NCI-H187 treated with DMSO at 0.1 percent for 48 hours (cell line): ENCODE measurements at places on chromosomes 3 and 15.

GRCh38 chr3:33218446-33219174, at the start of gene SUSD5:
SUSD5 (minus strand) TSS chr3:33218810; CDS start chr3:33218797, 13 bp downstream.
- DNase-seq: no peak

- no peak for DNase-seq
These were observed 71.5 kb upstream of the PLXNA1 start for GRCh38 chr3:126911162-126912026.

DNA sequence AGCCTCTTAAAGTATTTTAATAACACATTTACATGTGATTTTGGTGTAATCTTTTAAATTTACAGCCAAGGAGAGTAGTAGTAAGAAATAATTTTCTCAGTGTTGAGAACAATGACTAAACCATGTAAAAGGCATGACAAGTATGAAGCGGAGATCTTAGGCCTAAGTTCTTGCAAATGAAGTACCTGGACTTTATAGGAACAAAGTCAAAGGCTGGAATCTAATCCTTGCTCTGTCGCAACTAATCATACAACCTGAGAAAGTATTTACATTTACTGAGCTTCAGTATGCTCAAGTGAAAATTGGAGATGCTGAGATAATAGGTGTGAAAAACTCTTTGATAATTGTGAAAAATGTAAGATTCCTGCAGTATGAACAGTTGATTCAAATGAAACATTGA, 86.4 kb upstream of the VGLL3 start:
- no peak for DNase-seq

DNA sequence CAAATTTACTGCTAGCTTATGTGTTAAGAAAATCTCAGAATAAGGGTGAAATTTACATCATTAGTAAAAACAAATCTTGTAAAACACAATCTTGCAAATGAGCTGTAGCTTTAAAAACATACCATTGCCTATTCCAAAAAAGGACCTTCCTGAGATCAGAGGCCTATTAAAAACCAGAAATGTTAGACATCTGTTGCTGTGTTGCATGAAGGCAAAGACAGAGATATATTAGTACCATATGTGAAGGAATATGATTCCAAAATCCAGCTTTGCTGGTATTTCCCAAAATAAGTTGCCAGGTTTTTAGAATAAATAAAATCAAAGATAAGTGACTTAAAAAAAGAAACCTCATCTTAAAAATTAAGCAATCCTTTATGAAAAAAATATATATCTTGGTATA, 504.1 kb upstream of the CDIN1 start:
- DNase-seq: no peak

DNA sequence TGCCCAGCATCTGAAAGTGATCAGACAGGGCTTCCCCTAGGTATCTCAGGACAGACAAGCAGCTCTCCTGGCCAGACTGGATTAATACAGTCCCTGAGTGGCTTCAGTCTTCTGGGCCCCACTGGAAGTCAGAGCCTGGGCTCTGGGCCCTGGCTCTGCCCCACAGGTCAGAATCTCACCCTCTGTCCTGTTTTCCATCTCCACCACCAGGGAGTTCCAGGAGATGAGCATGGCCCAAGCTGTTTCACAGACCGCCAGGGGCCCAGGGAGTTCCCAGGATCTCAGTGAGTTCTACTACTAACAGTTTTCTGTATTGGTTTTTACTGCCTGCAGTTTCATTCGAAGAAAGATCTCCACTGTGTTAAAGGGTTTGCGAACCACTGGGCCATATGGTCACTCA, 131.5 kb downstream of the MEX3B start:
- DNase-seq: no peak
